ENCODE measurements at places on chromosomes 2 and 18.
A peak's percentile ranks its signal among the peaks of the same experiment; 100 is the strongest.

GRCh38 chr18:28728891-28729290 lies 552.0 kb upstream of the CDH2 start:
- no peak for DNase-seq

- DNase-seq = no peak
Measured at GRCh38 chr18:73733806-73734314, 413.8 kb downstream of the FBXO15 start.

- DNase-seq = no peak
Measured at GRCh38 chr2:96402591-96402990, 67.0 kb downstream of the NCAPH start.

GRCh38 chr18:57436191-57436964 lies 1.2 kb downstream of the ONECUT2 start:
- DNase-seq = no peak

- DNase-seq = peak; percentile 38
Measured at GRCh38 chr2:232075080-232075479, 113.6 kb downstream of the DIS3L2 start.

GRCh38 chr2:232927793-232928550 lies 57.9 kb downstream of the SNORC start:
- DNase-seq = no peak

GRCh38 chr2:228613133-228613850 lies 431.8 kb upstream of the SPHKAP start:
- DNase-seq = peak; percentile 70

- peak; percentile 47 for DNase-seq
Measured at GRCh38 chr2:25294573-25295462, 46.9 kb downstream of the DNMT3A start.

- peak; percentile 59 for DNase-seq
Measured at GRCh38 chr2:159562248-159562647, 54.1 kb downstream of the BAZ2B start.

DNA sequence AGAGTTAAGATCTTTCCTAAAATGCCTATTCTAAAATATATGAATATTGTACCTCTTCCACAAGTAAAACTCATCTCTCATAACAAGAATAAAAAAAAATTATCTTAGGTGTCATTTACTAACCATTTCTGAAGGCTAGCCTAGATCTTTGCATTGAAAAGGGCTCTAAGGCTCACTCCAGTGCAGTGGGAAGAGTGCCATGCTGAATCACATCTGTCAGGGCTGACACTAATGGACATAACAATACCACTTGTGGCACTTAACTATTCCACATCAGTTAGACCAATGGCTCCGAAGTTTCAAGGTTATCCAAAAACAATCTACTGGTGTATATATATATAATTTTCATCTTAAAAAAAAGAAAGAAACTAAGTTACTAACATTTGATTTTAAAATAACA lies 130.2 kb downstream of the EXOC6B start:
- no peak for DNase-seq
